ENCODE measurements at places on chromosomes 11 and 22.

DNA sequence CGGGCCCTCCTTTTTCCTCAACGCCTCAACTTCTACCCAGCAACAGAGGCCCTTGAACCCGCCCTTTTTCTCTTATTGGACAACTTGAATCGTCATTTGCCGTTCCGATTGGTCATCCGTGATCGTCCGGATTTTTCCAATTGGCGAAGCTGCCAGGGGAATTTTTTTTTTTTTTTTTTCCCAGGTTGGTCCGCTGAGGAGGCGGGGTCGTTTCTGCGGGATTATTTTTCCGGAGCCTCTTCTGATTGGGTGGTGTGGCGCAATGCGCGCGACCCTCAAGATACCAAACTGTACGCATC is 465 bp upstream of the TTC9C start:
- DNase-seq = peak; percentile 97

- DNase-seq = no peak
Observed at GRCh38 chr11:86570020-86570419, 102.4 kb downstream of the ME3 start.

DNA sequence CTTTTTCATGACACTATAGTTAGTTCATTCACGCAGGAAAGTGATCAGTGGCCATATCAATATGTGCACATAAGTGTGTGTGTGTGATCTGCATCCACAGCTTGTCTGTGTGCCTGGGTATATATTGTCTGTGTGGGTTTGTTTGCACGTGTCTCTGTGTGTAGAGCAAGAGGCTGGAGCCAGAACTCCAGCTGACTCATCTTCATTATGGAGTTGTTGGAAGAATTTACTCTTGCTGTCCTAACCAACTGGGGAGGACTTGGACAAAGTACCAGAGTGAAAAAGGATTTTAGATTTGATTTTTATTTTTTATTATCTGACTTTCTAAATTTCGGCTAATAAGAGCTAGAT is 63.9 kb downstream of the TP53I11 start:
- no peak for DNase-seq

DNA sequence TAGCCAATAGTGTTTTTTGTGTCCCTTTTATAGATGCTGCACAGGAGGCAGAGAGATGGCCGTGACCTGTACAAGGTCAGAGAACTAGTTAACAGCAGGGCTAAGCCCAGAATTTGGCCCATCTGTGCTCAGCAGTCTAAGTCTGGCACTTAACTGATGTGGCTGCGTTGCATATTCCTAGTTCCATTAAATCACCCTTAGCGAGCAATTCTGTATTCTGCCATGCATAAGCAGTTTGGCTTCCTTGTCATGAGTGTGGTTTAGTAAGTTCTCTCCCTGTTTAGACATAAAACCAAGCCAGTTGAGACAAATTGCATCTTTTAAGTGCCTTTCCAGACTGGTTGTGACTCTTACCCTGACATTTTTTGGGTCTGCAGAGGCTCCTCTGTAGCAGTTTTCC is 230.6 kb upstream of the TENM4 start:
- DNase-seq = no peak

- no peak for DNase-seq
Observed at GRCh38 chr11:61696602-61697001, 16.4 kb downstream of the DAGLA start.

GRCh38 chr11:44861849-44862557 is 88.7 kb downstream of the TP53I11 start:
- DNase-seq = no peak

- no peak for DNase-seq
Observed at GRCh38 chr11:19646308-19646707, 66.3 kb upstream of the NAV2 start.

GRCh38 chr11:45385844-45386243 is 99.7 kb upstream of the SYT13 start:
- no peak for DNase-seq

DNA sequence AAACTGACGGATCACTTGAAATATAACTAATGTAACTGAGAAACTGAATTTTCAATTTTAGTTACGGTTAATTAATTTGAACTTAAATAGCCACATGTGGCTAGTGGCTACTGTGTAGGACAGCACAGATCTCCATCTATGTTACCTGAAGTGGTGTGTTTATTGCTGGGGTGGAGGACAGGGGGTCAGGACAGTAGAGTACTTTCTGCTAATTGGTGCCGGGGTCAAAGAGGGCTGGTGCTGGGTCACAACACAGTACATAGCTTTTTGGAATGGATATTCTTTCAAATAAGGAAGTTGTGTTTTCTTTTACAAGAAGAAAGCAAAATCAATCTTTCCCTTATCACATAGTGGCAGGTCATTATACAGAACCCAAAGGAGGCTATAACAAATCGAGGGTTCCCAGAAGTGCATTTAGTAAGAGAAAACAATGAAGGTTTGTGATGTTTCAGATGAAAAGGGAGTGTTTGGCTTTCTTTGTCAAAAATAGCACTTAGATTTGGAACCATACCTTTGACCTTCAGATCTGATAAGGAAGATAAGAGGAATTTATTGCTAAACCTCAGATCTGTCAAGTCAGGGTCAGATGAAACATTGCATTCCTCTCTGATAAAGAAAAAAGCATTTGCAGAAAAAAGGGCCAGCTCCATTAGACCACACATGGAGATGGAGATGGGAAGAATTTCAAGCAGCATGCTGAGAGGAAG is 384.5 kb downstream of the AASDHPPT start:
- no peak for DNase-seq

DNA sequence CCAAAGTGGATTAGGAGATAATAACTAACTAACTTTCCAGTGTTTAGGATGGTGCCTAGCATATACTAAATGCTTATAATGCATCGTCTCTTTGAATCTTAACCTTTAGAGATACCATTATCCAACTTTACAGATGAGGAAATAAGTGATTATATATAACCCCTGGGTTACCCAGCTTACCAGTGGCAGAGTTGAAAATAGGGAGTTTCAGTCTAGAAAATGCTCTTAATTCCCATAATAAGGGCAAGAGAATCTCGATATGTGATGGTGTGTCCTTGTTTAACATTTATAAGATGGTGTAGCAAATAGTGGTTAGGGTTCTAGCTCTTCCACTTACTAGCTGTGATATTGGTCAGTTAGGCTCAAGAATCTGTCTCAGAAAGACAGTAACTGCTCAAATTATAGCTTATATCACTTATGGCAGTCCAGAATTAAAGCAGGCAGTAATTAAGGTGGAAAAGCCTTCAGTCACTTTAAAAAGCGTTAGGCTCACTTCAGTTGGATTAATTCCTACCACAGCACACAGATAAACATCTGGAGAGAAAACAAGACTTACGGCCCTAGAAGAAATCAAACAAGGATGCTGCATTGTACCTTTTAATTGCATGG is 6.3 kb downstream of the XBP1 start:
- no peak for DNase-seq

DNA sequence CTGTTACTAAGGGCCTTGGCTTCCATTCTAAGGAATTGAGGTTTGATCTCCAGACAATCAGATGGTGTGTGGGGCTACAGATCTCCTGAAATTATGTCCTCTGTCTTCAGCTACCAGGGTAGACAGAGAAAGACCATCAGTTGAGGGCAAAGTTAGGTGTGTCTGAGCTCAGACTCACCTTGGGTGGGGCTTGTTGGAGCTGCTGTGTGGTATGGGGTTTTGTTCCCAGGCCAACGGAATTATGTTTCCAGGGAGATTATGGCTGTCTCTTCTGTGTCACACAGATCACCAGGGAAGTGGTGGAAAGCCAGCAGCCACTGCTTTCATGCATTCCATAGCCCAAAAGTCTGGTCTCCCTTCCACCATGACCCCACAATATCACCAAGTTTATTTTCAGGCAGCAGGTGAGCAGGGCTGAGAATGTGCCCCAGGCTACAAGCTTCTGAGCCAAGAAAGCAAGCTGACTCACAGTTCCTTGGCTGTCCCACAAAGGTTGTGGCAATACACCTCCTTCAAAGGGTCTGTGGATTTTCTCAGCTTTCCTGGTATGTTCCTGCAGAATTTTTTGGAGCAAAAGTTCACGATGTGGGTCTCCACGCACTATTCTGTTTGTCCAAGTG is 714.9 kb downstream of the LUZP2 start:
- no peak for DNase-seq
